ENCODE measurements at places on chromosomes 5 and 9. TPM values are rescaled to one million over a fixed set of nuclear protein-coding genes. Genes with fewer than 3 reads are reported as not detected.

Gene LVRN
- 0.05 TPM for polyA plus RNA-seq

DNA sequence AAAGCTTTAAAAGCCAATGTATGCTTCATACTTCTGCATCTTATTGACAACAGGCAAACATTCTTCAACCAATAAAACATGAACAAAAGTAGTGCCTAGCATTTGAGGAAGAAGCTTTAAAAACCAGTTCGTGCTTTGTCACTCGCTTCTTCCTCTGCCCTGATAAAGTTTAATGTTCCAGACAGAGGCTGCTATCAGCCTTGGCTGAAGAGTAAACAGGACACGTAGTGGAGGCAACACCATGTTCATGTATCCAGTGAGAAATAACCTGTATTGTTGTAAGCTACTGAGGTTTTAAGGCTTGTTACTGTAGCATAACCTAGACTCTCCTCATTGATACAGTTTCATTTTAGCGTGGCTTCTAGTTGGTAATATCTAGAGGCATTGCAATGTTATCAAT lies 3.2 kb upstream of the FUBP3 start:
- DNase-seq = no peak

Gene GCNT4
- 10.1 TPM for polyA plus RNA-seq

Gene GHR
- polyA plus RNA-seq = 0.90 TPM

DNA sequence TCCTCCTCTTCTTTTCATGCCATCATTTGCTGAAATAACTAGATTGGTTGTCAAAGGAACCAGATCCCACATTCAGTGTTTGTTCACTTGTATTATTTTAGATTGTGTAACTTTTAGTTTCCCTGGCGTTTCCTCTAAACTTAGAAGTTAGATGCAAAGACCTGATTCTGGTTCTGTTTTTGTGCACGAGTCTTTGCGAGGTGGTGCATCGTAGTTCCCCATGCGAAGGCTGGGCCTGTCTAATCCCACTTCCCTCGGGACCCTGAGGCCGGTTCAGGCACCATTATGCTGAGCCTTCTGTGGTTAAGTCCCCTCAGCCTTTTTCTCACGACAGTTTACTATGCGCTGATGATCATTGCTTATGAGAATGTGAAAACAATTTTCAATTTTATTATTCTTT lies 219.1 kb upstream of the OTULINL start:
- DNase-seq = no peak

DNA sequence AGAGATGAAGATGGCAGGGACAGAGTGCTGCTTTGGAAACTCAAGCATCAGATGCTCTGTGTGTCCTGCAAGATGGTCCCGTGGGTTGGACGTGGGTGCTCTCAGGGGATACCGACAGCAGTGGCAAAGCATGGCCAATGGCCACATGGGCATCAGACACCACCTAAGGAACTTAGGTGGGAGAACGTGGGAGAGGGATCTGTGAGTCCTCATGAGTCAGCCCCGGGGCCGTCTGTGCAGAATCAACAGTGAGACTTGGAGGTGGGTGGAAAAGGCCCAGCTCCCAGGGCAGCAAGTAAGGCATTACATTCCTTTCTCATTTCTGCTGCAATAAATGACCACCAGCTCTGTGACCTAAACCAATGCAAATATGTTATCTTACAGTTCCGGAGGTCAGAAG lies 77.0 kb downstream of the RAD23B start:
- no peak for DNase-seq

Gene SPACA9
- polyA plus RNA-seq = 3.4 TPM

GRCh38 chr9:77891128-77891800 lies 140.3 kb downstream of the GNAQ start:
- no peak for DNase-seq

All from BJ (cell line).